RPMI7951 (cell line): ENCODE measurements at places on chromosomes 1 and 21. TPM values are rescaled to one million over a fixed set of nuclear protein-coding genes. Genes with fewer than 3 reads are reported as not detected.
A peak's percentile ranks its signal among the peaks of the same experiment; 100 is the strongest.

GRCh38 chr1:113941245-113941559 lies 12.1 kb downstream of the HIPK1 start:
- DNase-seq: no peak

- no peak for DNase-seq
Measured at GRCh38 chr21:41881051-41881450, 1.9 kb upstream of the PRDM15 start.

Gene COL16A1
- total RNA-seq: 6.9 and 7.1 TPM in 2 replicates

Gene INSRR
- not detected in 2 replicates for total RNA-seq

GRCh38 chr1:246297279-246298265 lies 209.5 kb downstream of the SMYD3 start:
- DNase-seq: no peak

Gene OR2L13
- not detected in 2 replicates for total RNA-seq

GRCh38 chr1:227723474-227723873 lies 11.6 kb downstream of the JMJD4 start:
- DNase-seq: no peak

GRCh38 chr1:145824499-145824842 lies 471 bp downstream of the POLR3C start:
- no peak for DNase-seq

GRCh38 chr1:232621050-232621449 lies 8.9 kb downstream of the SIPA1L2 start:
- no peak for DNase-seq

GRCh38 chr1:225498549-225499136 lies 70.8 kb upstream of the LBR start:
- DNase-seq: peak; percentile 40

DNA sequence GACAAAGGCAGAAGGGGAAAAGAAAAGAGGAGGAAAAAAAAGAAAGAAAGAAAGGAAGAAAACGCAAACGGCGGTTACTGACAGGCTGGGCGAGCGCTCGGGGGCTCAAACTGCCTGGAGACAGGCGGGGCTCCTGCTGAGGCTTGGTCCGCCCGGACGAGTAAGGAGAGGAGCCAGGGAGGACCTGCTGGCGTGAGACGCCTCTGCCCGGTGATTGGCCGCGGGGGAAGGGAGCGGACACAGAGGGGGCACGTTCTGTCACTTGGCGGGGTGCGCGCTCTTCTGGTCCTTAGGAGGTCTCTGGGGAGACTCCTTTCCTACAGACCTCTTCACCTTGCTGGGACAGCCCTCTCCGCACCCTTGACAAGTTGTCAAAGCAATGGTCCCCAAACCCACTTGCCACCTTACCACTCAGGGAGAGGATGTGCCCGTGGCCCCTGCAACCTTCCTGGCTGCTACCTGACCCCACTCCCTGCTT lies 791 bp upstream of the PIK3R3 start:
- DNase-seq: no peak

GRCh38 chr1:31617916-31618746 lies 642 bp downstream of the HCRTR1 start:
- peak; percentile 20 for DNase-seq

GRCh38 chr1:234600418-234601281 lies 9.3 kb downstream of the IRF2BP2 start:
- DNase-seq: no peak

DNA sequence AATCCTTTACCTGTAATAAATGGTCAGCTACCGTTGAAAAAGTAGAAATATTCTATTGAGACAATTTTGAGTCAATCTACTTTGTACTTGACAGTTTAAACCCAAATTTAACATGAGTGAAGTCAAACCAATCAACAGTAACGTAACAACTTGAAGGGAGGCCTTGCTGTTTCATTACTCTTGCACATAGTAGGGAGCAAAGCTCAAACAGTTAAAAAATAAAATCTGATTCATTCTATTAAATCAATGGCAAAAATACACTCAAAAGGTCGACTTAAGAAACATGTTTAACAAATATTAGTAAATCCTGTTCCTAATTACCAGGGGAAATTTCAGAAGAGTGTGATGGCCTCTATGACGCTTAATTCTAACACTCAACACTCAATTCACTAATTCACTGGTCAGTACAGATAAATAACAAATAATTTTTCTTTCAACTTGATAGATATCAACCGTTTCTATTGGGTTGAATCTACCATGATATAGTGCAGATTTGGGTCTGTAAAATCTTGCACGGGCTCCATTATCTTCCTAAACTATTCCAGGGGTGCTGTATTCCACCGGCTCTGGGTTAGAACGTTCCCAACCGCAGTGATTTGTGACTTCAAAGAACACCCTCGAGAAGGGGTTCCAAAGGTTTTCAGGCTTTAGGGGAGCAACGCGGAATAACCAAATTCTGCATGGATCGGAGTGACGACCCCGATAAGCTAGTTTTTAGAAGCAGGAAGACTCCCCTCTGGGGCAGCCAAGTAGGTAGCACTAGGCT lies 1.4 kb downstream of the TARBP1 start:
- DNase-seq: no peak

DNA sequence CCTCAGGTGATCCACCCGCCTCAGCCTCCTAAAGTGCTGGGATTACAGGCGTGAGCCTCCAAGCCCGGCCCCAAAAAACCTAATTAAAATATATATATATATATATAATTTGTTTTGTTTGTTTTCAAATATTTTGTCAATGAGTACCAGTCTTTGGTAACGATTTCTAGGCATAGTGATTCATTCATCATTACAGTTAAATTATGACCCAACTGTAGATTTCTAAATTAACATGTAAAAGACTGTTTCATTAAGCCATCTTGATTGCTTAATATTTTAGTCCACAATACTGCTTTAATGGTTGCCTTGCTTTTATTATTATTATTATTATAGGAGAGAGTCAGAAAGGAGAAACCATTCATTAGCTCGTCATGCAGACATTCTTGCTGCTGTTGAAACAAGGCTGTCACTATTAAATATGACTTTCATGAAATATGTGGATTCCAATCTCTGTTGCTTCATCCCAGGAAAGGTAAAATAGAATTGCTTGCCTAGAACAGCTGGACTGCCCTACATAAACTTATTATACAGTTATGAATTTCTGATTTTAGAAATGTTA lies 19.9 kb downstream of the FBXO28 start:
- no peak for DNase-seq

Gene DIRAS3
- total RNA-seq: not detected in 2 replicates

GRCh38 chr21:42095581-42095980 lies 24.5 kb downstream of the UMODL1 start:
- no peak for DNase-seq

Gene ADORA1
- total RNA-seq: 15.0 and 16.6 TPM in 2 replicates

GRCh38 chr1:155168456-155169210 lies 4.5 kb downstream of the KRTCAP2 start:
- no peak for DNase-seq
